Activated CD4-positive, alpha-beta T cell treated with anti-CD3 and anti-CD28 coated beads for 36 hours (primary cell): ENCODE measurements at places on chromosomes 6 and 20.

- DNase-seq, result peak; percentile 26
Measured at GRCh38 chr6:38131527-38131965, 312.0 kb downstream of the ZFAND3 start.

- peak; percentile 5 for DNase-seq
Measured at GRCh38 chr6:97440590-97441176, 157.7 kb upstream of the MMS22L start.

DNA sequence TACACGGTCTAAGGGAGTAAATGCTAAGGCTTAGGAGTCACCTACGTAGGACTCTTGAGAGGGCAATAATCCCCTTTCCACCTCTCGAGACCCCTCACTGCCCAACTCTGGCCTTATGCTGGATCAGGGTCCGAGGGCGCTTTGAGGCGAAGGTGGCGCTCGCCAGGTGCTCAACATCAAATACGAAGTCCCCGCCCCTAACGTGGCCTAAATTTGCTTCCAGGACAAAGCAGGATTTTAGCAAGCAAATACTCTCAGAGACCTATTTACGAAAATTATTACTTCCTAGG lies 406 bp upstream of the TRIM26 start:
- no peak for DNase-seq

DNA sequence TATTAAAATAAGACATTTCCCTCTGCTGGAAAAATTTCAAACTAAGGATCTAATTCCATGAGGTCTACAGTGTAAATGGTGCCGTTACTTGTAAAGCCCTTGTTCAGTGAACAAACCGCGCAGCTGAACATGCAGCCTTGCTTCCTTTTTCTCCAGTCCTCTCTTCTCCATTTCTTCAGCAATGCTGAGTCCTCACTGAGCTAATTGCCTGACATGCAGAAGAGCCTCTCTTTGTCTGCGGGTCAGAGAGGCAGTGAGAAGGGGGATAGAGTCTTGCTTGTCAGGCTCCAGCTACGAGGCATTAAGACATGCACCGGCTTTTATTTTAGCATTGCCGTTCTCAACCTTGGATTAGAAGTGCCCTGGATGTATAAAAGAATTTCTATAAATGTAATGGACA lies 25.7 kb downstream of the ZDHHC14 start:
- no peak for DNase-seq
